Left forelimb (tissue), 1 donor: ENCODE measurements at places on chromosomes 4 and X.

DNA sequence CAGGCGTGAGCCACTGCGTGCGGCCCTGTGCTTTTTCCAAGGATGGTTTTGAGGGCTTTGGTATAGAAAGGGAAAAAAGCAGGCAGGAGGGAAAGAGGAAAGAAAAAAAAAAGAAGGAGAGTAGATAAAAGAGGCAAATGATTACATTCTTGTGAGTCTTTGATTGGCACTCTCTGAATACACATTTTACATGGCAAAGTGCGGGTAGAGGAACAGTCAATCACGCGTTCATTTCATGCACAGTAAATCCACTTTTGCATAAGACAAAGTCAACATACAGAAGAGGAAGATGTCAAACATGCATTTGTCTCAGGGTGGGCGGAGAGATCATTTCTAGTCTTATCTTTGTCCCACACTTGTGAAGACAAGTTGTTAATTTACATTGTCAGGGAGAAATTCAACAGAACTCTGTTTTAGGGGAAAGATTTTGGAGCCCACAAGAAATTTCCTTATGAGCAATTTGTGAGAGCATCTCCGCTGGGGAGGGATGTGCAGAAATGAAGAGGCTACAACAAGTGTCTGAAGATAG lies 183.2 kb downstream of the DHRSX start:
- no peak for DNase-seq

GRCh38 chr4:144818136-144818535 lies 172.2 kb downstream of the HHIP start:
- DNase-seq = no peak

DNA sequence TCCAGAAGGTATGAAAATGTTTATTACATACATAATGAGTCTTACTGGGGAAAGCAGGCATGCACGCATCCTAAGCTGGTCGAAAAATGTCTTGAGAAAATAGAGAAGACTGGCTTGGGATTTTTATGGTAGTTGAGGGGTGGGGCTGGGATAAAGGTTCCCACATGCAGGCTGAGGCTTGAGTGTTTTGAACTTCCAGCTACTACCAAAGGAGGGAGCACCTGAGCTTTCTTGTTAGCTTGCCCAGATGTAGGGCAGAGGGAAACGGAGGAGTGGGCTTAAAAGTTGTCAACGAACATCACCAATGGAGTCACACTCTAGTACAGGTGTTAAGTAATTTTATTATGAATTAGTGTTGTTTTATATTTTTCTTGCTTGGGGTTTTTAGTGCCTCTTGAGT lies 39.6 kb upstream of the SRPX start:
- no peak for DNase-seq

DNA sequence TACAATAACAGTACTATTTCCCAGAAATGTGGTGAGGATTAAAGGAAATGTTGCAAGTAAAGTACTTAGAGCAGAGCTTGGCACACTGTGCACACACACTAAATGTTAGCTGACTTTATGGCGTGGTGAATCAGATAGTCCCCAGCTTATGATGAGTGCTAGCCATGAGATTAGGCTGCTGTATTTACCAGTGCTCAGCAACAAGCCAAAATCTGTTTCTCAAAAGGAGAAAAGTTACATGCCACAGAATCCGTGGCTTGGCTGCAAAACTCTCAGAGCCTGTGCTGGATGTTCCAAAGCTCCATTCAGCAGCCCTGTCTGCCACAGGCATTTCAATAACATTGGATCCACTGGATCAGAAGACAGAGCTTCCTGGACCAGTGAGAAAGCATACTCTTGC lies 12.8 kb upstream of the STBD1 start:
- no peak for DNase-seq

DNA sequence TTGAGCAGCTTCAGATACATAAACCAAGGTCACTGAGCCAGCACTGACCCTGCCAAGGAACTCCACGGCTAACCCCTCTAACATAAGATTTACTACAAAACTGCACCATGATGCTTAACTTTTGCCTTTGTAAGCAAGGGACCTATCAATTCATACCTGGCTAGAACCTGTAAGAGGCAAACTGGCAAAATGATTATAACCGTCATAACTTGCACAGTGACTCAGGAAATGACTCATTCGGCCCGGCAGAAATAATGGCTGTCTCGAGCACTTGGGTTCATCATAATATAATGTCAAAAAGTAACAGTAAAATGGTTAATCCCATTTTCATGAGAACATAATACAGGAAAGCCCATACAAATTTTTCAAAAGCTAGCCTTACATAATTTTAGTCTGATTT lies 17.2 kb downstream of the RASGEF1B start:
- no peak for DNase-seq

- DNase-seq = no peak
Measured at GRCh38 chr4:82898322-82899243, 2.0 kb upstream of the THAP9 start.

DNA sequence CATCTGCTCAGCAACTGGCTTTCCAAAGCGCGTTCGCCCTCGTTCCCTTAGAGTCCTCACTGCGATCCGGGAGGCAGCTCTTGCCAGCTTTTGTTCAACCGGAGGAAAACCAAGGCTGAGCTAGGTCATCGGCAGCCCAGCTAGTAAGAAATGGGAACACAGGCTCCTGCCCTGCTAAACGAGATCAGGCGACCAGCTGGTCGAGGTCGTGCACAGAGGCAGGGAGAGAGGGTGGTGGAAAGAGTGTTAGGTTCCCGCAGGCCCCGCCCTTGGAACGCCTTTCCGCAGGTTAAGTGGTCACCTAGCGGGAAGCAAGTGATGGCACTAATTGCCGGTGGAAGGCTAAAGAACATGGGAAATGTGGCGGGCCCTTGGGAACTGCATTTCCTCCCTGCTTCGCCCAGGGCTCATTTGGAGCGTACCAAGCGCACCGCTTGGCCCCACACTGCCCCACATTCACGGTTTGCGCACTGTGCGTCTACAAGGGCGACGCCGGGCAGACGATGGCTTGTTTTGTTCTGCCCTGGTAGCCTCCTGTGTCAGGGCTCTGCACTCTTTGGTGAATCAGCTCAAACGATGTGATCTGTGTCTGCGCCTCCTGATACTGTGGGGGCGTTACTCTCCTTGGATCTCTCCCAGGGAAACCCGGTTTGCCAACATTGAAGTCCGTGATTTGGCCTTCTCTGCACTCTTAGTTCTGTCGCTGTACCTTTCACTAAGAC lies 7.2 kb upstream of the PRDM8 start:
- DNase-seq = no peak

- DNase-seq = no peak
Measured at GRCh38 chrX:85569096-85569495, 189.6 kb upstream of the POF1B start.

- DNase-seq = no peak
Measured at GRCh38 chrX:49202022-49202421, 2.0 kb upstream of the SYP start.

- no peak for DNase-seq
Measured at GRCh38 chrX:104137496-104137895, 19.3 kb downstream of the SLC25A53 start.
